Activated CD8-positive, alpha-beta T cell treated with anti-CD3 and anti-CD28 coated beads, Interleukin-2, amount 10 ng/mL, durations not matched to agents 7 days and 5 days (primary cell): ENCODE measurements at places on chromosomes 16 and 17.
A peak's percentile ranks its signal among the peaks of the same experiment; 100 is the strongest.

DNA sequence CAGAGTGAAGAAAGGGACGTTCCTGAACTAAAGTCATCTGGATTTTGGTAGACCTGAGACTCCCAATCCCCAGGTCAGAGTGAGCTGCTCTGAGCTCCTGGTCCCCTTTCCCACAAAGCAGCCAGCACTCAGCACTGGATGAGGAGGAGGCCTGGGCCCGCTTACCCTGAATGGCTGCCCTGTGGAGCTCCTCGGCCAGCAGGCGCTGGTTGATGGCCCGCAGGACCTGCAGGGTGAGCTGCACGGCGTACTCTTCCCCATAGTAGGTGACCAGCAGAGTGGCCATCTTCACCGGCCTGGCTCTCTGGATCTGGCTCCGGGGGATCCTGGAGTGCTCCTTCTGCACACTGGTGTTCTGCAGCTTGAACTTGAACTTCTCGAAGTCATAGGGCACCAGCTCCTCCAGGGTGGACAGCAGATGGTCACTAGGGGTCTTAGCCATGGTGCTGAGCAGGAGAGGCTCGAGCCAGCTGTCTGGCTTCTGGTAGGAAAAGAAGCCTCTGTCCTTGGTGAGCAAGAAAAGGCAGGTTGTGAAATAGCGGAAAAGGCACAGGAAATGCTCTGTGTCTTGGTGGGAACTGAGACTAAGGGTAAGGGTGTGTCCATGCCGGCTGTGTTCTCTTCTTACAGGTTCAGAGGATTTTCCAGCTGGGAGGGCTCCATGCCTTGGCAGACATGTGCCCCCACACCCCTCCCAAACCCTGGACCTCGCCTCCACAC is at the start of gene MEFV:
TSS of gene MEFV (minus strand) at position 488 of the 720 bp plus-strand sequence. CDS start at position 442, 46 bp downstream.
- no peak for DNase-seq

- DNase-seq, result no peak
Observed at GRCh38 chr17:44607836-44608690, 48.2 kb upstream of the MEIOC start.

DNA sequence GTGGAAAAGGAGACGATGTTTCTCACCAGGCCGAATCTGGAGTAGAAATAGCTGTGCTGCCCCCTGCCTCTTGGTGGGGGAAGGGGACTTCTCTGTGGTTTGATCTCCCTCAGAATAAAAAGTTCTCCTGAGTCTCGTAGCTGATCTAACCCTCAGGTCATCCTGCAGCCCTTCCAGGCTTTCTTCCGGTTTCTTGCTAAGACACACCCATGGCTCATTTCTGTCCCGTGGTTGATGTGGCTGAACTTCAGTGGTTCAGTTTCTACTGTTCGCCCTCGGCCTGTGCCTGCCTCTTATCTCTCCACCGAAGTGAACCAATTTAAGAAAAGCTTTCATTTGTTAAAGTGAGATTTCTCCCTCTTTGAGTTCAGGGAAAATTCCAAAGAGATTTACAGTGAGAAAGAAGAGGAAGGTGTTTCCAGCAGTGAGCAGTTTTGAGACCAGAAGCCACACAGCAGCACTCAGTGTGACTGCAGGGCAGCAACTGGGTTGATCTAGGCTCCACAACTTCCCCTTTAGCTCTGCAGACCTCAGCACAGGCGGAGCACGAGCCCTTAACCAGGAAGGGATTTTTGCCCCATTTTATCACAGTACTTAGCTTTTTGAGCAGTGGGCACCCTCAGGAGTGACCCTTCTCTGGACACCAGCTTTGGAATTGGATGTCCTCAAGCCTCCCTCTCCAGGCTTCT is 34.9 kb upstream of the CACNG5 start:
- DNase-seq, result no peak

GRCh38 chr17:80805032-80805751 is 186.4 kb upstream of the CHMP6 start:
- DNase-seq, result no peak

GRCh38 chr17:33494151-33494550 is 201.1 kb upstream of the ASIC2 start:
- no peak for DNase-seq

DNA sequence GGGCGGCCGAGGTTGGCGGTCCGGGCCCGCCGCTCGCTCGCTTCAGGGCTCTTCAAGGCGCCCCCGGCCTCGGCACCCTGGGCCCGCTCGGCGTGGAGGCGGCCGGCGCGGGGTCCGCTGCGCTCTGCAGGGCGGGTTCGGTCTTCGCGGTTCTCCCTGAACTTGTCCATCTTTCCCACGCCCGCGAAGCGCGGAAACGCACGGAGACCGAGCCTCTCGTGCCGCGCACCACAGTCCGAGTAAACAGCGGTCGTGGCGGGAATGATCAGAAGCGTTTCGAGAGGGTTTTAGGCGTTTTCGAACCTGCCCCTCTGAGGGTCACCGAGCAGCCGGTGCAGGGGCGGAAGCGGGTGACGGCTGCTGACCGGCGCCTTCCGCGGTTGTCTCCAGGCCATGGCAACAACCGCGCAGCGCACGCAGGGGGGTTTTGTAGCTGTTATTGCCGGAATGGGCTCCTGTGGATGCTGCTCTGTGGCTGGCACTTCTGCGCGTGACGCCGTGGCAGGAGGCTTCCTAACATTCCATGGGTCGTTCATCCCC is 414 bp downstream of the NARF start:
- DNase-seq, result peak; percentile 55

- DNase-seq, result no peak
Observed at GRCh38 chr17:33493566-33493965, 200.5 kb upstream of the ASIC2 start.
